ENCODE measurements at places on chromosomes 12 and 14. TPM values are rescaled to one million over a fixed set of nuclear protein-coding genes. Genes with fewer than 3 reads are reported as not detected.

MYH6 gene
- total RNA-seq, result not detected

FSCB gene
- not detected for total RNA-seq

CD27 gene
- total RNA-seq, result not detected

NR4A1 gene
- total RNA-seq, result 4.4 TPM

UNC119B gene
- 43.8 TPM for total RNA-seq
